ENCODE measurements at places on chromosomes 12 and 14.

- no peak for DNase-seq
These were observed 25.6 kb downstream of the SMUG1 start for GRCh38 chr12:54163147-54163546.

- DNase-seq: no peak
These were observed 271.2 kb upstream of the NAV3 start for GRCh38 chr12:77559400-77560074.

- DNase-seq: no peak
These were observed 103.4 kb downstream of the SLC2A13 start for GRCh38 chr12:40002178-40003169.

DNA sequence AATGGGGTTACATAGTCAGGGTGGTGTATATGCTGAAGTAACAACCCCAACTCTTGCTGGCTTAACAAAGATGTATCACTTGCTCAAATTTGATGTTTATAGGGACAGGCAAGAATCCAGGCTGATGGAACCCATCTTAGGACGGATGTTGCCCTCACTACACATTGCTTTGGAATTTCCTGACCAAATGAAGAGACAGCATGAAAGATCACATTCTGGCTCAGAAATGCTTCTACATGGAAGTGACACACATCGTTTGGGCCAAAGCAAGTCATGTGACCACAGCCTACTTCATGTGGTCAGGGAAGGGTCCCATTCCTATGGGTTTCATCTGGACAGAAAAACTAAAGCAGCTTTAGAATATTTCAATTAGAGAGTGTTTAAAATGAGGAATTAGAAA, 345.8 kb downstream of the TMEM132D start:
- no peak for DNase-seq

DNA sequence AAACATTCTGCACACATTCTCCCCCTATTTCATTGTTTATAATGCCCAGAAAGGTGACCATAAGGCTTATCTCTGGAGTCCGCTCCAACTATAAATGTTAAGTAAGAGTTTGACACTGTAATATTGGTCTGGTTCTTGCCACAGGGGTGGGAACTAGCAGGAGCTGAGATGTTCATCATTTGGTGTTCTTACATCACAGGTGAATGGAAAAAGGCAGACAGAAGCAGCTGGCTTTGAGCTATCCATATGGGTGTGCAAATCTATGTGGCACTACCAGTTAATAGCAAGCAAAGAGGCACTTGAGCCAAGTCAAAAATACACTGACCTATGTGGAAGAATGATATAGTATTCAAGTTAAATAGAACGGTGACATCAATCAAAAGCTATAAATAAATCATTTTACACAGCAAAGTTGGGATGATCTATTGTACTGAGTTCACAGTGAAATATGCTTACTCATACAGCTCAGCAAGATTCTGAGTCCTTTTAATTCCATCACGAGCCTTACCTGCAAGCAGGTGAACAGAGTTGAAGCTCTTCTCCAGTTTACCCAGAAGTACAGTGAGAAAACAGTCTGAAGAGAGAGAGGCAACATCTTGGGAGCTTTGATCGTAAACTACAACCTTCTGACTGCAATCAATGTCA, 43.2 kb downstream of the DUSP16 start:
- DNase-seq: no peak

DNA sequence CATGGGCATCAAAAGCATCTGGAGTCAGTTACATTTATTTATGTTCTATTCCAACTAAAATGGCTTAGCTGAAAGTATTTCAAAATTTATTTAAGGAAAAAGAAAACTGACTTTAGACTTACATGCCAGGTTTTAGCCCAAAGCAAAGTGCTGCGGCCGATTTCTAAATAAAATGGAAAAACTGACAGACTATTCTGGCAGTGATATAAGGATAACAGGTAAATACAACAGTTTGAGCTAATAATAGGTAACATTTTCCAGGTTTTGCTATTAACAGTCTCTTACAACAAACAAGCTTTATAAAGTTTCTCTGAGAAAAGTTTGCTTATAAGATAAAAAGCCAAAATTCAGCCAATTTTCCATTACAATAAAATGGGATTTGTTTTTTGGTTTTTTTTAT, 937.2 kb upstream of the FLRT2 start:
- no peak for DNase-seq

DNA sequence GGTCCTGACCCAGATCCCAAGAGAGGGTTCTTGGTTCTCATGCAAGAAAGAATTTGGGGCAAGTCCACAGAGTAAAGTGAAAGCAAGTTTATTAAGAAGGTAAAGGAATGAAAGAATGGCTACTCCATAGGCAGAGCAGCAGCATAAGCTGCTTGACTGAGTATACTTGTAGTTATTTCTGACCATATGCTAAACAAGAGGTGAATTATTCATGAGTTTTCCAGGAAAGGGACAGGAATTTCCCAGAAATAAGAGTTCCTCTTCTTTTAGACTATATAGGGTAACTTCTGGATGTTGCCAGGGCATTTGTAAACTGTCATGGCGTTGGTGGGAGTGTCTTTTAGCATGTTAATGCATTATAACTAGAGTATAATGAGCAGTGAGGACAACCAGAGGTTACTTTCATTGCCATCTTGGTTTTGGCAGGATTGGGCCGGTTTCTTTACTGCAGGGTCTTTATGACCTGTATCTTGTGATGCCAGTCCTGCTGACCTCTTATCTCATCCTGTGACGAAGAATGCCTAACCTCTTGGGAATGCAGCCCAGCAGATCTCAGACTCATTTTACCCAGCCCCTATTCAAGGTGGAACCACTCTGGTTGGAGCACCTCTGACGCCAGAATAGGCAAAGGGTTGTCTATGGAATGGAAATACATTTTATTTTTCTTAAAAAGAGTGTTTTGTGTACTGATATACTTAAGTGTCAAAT, 113.8 kb downstream of the OTOGL start:
- DNase-seq: no peak

DNA sequence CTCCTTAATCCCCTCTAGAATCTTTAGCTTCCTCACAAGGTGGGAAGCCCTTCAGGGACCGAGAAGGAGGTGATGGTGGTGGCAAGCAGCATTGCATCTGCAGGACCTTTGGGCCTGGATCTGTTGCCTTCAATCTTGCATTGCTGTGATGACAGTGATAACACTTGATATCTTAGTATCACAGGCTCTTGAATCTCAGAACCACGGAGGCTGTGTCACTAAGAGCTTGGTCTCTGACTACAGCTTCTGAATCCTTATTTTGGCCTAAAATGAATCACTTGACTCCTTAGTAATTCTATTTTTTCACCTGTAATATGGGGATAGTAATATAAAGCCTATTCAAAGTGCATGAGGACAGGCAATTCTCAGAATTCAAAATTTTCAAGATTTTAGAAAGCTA, 8.9 kb upstream of the AMN1 start:
- DNase-seq: no peak

DNA sequence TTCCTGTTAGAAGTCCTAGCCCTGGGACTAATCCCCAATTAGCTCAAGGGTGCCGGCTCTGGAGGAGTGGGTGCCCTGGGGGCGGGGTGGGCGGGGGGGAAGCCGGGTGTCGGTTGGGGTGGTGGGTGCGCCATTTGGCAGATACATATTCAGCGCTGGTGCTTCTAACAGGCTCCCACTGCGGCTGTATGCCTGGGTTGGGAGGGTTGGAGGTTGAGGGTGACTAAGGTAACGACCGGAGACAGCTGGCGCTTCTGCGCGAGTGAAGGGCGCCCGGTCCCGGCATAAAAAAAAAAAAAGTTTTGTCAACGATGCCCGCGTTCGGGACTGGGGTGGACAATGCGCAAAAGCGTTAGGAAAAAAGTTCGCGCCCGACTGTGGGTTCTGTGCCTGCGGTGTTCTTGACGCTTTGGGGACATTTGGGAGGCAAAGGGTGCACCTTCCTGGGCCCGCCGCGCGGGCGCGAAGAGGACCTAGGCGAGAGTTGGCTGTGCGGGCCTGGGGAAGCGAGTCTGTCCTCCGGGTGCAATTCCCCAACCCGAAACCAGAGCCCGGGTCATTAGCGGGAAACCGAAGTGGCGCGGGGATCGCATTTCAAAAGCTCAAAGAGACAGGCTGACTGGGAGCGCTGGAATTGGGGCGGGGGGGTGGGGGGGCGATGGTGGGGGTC, 19.2 kb downstream of the TBX3 start:
- DNase-seq: no peak

DNA sequence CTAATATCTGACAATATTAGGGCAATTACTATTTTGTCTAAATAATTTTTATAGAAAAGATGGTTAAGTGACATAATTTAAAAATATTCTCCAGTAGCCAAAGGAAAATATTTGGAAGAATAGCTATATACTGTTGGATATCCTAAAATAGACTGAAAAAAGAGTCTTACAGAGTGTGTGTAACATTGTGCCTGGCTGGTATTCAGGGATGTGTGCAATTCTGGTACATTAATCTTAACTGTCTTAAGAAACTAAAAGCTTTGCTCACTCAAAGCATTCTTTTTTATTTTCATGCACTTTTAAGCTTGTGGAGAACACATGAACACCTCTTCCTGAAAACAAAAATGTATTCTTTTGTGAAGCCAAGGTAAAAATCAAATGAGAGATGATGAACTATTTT, 10.1 kb upstream of the NR2C1 start:
- DNase-seq: no peak

DNA sequence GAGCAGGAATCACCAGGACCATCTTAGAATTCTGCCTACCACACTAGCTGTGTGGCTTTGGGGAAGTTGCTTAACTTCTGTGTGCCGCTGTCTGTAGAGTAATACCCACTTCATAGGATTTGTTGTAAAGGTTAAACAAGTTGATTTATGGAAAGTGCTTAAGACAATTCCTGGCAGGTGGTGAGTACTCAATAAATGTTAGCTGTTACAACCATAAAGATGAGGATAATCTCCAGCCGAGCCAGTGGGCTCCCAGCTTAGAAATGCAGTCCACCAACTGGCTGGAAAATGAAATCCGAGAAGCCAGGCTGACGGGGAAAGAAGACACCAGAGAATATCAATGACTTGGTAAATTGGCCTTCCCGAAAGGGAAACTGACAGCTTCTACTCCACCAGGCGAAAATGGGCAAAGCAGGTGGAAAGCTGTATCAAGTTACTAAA, 173.5 kb downstream of the CHST11 start:
- DNase-seq: no peak

DNA sequence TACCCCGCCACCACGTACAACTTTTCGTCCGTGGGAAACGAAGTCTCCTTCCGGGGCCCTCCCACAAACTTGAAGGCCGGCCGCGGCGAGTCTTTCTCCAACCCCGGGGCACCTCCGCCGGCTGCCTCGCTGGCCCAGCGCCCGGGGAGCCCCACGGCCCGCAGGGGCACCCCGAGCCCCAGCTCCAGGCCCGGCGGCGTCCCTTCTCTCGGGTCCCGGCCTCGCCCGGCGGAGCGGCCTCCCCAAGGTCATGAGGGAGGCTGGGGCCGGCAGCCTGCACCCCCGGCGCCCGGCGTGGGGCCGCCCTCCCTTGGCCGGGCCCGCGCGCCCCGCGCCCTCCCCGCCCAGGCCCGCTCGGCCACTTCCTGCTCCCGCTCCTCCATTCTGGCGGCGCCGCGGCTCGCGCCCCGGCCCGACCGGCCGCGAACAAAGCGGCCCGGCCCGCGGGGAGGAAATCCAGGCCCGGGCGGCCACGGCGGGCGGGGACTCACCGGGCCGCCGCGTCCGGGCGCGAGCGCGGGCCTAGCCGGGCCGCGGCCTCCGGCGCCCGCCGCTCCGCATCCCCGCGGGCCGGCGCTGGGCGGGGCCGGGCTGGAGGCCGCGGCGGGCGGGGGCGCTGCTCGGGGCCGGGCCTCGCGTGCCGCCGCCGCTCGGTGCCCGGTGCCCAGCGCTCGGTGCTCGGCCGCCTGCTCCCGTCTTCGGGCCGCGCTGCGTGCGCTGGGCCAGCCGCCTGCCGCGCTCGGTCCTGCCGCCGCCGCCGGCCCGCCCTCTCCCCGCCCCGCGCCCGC, at the start of gene AKT1:
AKT1 (minus strand) TSS at position 756 of the 788 bp plus-strand sequence. CDS start 3,105 bp downstream, outside the sequence.
- DNase-seq: no peak

DNA sequence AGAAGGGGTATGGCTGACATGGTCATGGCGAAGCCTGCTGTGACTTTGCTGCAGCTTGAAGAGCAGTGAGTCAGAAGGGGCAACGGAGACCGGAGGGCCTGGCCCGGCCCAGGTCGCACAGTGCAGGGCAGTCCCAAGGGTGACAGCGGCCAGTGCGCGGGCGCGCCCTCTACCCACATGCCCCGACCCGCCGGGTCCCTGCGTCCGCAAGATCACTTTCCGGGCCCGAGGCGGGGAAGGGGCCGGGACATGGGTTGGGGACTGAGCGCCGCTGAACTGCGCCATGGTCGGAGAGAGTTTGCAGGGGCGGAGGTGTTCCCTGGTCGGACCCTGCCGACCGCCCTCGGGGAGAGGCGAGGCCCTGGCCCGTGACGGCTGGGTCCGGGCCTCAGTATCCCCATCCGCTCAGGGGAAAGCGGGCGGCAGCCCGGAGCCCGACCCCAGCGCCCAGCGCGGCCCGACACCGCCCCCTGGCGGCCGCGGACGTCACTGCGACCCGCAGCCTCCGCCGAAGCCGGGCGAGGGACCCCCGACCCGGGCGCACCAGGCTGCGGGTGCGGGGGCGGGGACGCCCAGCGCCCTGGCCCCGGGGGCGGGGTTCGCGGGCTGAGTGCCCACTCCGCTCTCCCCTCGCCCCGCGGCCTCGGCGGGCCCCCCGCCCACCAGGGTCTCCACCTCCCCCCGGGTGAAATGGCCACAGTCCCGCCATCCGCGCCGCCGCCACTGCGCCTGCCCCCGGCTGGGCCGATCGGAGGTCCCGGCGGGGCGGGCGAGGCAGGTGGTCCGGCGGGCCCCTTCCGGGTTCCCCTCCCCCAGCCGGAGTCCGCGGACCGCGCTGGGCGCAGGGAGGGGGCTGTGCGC, 7.2 kb upstream of the ANKRD9 start:
- DNase-seq: no peak

- DNase-seq: no peak
These were observed 8.8 kb downstream of the LPCAT3 start for GRCh38 chr12:7009512-7009911.

- DNase-seq: no peak
These were observed 126.5 kb downstream of the TMEM30B start for GRCh38 chr14:61154641-61155040.

GRCh38 chr12:42361909-42362646, 36.1 kb downstream of the PPHLN1 start:
- no peak for DNase-seq

- DNase-seq: no peak
These were observed 75.8 kb upstream of the SOX5 start for GRCh38 chr12:24025153-24025798.

- no peak for DNase-seq
These were observed 102.0 kb downstream of the PIK3C2G start for GRCh38 chr12:18363321-18363720.

- DNase-seq: no peak
These were observed 57.6 kb downstream of the ACADS start for GRCh38 chr12:120783197-120783596.

- no peak for DNase-seq
These were observed 30.9 kb upstream of the AMN start for GRCh38 chr14:102891556-102891955.
